Diencephalon (tissue), 1 donor: ENCODE measurements at places on chromosomes 4 and X. TPM values are rescaled to one million over a fixed set of nuclear protein-coding genes. Genes with fewer than 3 reads are reported as not detected.

The ZFYVE28 gene
- total RNA-seq: 5.8 TPM

The FGF2 gene
- 20.3 TPM for total RNA-seq

The ARMCX2 gene
- total RNA-seq: 67.6 TPM

The NAP1L3 gene
- total RNA-seq: 164 TPM

The IGFBP7 gene
- 59.1 TPM for total RNA-seq

The CXXC4 gene
- 68.0 TPM for total RNA-seq
